CD8-positive, alpha-beta T cell (primary cell): ENCODE measurements at places on chromosomes 5 and 9.

DNA sequence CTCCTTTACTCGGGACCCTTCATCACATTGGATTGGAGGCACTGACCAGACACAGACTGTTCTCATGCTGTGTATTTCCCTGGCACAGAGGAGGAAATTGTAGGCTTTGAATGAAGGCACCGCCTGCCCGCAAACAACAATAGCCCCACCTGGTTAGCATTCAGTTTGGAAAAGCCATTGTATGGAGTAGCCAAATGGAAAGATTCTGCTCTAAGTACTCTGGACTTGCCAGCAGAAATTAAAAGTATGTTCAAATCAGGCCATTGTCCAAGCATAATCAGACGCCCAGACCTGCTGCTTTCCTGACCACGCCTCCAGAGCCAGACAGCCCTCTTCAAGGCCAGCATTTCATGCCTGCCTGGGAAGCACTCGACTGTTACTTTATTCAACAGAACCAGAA is 8.0 kb upstream of the SEMA4D start:
- DNase-seq, result no peak

GRCh38 chr5:79023348-79023747 is 38.2 kb upstream of the ARSB start:
- DNase-seq, result no peak

DNA sequence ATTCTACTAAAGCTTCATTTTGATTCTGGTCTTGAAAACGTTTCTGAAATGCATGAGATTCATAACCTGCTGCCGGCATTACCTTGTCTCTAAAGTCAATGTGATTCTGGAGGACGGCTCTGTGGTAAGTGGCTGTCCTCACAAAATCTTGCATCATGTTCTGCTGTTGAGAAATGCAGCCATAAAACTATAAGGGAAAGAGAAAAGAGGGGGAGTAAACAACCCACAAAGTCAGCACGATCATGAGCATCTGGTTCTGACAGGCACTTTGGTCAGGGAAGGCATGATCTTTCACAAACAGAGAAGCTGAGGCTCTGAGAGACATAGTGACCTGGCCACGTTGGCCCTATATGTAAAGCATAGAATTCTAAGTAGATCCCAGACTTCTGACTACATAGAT is 168.9 kb upstream of the PUM3 start:
- DNase-seq, result no peak

- peak; percentile 39 for DNase-seq
These were observed 2.0 kb downstream of the GLIS3 start for GRCh38 chr9:4297786-4298254.

GRCh38 chr9:100989731-100990130 is 38.8 kb upstream of the PLPPR1 start:
- no peak for DNase-seq
